ENCODE measurements at places on chromosomes 1 and 21. TPM values are rescaled to one million over a fixed set of nuclear protein-coding genes. Genes with fewer than 3 reads are reported as not detected.

PTPN22 gene
- 0.34 TPM for total RNA-seq

RGS13 gene
- total RNA-seq: 0.10 TPM

CNST gene
- 26.2 TPM for total RNA-seq

FCGR2B gene
- total RNA-seq: 5.3 TPM

Measured in suprapubic skin (tissue), 4 donors.